ENCODE measurements at places on chromosomes 2 and 18.

- no peak for DNase-seq
These were observed 547.0 kb upstream of the ACVR2A start for GRCh38 chr2:147297820-147298219.

GRCh38 chr2:132923787-132924186 is 253.8 kb upstream of the LYPD1 start:
- no peak for DNase-seq

DNA sequence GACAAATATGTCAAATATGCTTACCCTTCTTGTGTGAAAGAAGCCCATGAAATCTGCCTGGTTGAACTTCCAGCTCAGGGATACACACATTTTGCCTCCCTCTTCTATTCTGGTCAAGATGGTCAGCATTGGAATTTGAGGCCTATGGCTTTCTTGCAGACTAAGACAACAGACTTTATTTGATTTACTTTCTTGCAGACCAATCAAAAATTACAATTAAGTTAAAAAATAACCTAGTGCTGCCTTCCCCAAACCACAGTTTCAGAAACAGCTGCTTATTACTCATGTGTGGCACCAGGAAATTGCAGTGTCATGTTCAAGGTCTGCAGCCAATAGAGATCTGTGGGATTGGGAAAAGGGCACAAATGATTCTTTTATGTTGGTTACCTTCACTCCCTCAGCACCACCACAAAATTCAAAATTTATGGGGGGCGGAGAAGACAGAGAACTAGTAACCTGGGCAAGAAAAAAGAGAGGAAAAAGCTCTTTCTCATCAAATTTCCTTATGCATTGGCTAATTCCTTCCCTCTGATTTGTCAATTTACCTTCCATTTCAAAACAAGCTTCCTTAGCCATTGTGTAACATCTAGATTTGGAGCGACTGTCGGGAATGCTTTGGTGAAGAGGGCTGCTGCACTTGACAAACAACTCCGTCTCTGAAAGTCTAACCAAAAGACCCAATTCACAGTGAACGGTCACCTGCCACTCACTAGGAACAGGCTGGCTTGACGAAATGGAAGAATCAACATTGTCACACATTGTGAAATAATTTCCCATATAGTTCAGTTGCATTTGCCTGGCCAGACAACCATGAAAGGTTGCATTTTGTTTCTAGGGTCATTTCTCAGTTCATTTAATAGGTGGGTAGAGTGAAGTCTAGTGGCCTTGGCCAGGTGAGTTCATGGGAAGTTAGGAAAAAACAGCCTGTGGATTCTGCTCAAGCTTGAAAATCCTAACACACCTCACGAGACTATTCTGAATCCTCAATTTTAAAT is 100.4 kb upstream of the FZD5 start:
- DNase-seq = no peak

- no peak for DNase-seq
These were observed 2.0 kb downstream of the DNAJC27 start for GRCh38 chr2:24969784-24970183.

Data from NCI-H2029 treated with DMSO at 0.1 percent for 48 hours (cell line).